Calu3 (cell line): ENCODE measurements at places on chromosomes 2 and 18. TPM values are rescaled to one million over a fixed set of nuclear protein-coding genes. Genes with fewer than 3 reads are reported as not detected.

Gene ACMSD
- total RNA-seq, result not detected in 2 replicates

Gene LAMA1
- total RNA-seq, result not detected in 2 replicates

Gene SCN7A
- total RNA-seq, result not detected in 2 replicates

Gene ANKRD44
- 7.1 and 10.0 TPM in 2 replicates for total RNA-seq
